Cerebellar nuclear complex (tissue), 1 donor: ENCODE measurements at places on chromosomes 13 and 19.

DNA sequence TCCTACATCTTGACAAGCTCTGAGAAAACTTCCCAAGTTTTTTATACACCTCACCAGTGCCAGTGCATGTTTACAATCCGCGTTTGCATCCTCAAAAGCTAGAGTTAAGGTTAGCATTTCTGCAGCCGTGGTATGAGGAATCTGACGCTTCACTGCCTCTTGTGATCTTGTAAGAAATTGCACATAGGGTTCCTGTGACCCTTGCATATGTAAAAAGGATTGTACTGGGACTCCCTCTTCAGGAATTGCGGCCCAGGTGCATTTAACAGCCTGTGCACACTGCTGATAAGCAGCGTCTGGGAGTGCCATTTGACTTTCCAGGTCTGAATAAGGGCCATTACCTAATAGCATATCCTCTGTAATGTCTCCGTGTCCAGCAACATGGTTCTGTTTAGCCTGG is 15.3 kb downstream of the FPR3 start:
- no peak for DNase-seq

DNA sequence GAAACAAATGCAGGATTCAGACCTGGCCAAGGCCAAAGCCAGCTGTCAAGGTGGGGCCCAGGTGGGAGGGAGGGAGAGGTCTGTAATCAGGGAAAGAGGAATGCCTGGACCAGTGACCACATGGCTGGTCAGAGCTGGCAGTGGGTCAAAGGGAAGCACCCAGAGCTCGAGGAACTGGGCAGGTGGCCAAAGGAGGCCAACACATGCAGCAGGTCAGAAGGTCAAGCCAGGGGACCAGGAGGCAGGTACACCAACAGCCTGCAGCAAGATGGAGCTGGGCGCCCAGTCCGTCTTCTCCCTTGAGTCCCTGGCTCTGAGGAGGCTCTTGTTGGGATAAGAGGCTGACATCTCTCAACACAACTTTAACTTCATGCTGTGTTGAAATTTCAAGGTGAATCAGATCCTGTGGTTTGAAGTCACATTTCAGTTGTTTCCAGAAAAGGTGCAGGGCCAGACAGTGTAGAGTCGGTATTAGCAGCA is 17.1 kb downstream of the GPATCH1 start:
- DNase-seq = no peak

DNA sequence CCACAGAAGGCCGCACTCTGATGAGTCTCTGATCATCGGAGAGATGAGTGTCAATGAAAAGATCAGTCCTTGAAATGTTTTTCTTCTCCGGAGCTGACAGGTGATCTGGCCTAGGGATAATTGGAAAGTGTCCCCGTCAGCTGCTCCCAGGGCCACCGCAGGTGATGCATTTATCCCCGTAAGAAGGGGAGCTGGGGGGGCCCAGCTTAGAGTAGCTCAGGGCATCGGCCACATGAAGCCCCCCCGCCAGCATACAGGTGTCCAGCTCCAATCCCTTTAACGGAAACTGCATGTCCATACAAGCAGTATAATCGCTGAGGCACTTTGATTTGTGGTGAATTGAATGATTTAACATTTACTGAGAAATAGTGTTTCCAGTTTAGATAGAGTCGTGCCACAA is 27.7 kb downstream of the ATP4B start:
- DNase-seq = no peak

DNA sequence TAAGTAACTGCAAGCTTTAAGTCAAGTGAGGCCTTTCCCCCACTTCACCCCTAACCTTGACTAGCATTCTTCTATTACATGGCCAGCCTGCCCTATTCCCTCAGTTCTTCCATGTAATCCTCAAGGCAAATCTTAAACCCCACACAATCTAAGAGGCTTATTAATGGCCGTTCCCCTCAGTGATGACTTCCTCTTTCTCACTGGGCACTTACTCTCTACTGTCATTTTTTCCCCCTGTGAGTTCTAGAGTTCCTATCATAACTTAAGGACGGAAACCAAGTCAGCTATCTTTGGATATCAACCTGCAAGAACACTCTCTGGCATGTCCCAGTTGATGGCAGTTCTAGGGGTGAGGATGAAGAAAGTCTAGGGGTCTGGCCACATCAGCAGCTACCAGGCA is 131.2 kb downstream of the DCLK1 start:
- no peak for DNase-seq

DNA sequence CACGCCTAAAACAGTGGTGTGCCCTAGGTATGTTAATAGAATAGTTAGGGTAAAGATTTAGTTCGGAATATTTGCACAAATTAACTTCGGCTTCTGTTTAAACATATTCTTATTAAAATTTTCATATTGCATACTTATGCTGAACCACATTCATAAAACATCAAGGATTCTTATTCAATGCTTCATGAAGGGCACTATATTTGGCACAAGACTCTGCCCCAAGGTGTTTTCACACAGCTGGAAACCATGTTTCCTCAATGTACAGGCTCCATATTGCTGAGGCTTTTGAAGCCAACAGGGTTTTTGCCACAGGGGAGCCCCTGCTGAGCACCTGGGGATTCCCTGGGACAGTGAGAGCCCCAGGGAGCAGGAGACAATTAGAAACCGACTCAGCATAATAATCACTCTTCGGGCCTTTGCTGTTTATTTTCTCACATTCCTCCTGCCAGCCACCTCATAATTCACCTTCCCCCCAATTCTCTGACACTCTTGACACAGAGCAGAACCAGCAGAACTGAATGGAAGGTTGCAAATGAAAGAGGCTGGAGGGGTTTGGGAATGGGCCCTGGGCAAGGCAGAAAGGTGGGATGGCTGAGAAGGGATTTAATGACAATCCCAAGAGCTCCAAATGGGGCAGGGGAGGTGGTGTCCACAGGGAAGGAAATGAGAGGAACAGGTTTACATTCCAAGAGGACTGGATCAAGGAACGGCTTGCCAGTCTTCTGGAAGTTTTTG is 72.3 kb upstream of the POMP start:
- no peak for DNase-seq

- no peak for DNase-seq
Observed at GRCh38 chr13:40656358-40656757, 10.1 kb downstream of the FOXO1 start.

GRCh38 chr13:37681281-37682032 is 82.9 kb upstream of the POSTN start:
- no peak for DNase-seq

DNA sequence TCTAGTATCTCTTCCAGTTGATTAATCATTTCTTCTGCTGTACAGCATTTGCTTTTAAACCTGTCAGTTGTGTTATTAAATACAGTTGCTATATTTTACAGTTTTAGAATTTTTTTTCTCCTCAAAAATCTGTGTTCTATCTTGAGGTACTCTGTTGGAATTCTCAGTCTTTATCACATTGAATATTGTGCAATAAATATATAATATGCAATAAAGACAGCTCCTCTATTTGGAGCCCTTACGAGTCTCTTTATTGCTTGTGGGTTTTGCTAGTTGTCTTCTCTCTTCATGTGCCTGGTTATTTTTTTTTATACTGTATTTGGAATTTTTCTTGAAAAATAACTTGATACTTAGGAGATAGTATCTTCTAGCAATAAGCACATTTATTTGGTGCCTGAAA is 51.7 kb downstream of the CDK8 start:
- DNase-seq = no peak

DNA sequence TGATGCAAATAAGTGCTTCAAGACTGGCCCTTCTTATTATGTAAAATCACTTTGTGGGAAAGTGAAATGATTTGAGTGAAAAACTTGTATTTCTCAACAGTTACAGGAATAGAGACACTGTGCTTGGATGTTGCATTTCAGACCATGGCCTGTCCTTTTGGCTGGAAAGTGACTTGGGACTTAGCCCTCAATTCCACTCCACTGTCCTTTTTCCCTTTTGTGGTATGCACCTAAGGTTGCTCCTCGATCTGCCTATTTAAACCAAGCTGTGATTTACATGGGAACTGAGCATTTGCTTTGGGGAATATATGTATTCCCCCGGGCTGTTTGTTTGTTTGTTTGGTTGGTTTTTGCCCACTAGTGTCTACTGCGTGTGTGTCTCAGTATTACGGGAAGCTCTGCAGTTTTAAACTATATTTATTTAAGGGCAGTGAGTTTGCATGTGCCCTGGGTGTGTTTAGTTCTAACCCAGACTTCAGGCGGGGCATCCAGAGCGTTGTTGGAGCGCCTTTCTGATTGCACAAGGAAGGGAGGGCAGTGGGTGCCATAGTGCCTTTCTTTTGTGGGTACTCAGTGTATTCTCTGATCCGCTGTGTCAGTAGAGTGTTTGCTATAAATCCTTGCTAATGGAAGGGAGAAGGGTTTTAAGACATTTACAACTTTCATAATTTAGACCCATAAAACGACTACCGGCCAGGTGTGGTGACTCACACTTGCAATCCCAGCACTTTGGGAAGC is 18.2 kb upstream of the RNF113B start:
- no peak for DNase-seq

- no peak for DNase-seq
Observed at GRCh38 chr13:31946091-31946770, 85.3 kb upstream of the FRY start.
